ENCODE measurements at places on chromosomes 6 and 20.

GRCh38 chr20:13494019-13494418, 144.7 kb downstream of the TASP1 start:
- DNase-seq, result no peak

DNA sequence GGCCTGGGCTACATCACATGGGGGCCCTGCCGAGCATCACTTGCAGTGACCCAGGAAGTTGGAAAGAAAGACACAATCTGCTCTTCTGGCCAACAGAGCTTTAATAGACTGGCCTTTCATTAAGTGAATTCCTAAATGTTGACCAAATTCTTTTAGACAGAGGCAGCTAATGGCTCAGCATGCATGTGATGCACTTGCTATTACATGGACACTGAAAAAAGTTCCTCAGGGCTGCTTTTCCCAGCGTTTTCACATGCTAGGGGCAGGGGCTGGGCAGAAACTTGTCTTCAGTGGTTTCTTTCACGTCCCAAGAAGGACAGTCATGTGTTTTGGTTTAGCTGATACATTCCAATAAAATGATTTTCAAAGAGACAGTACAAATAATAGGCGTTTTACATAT, 651.0 kb upstream of the SLC35B3 start:
- DNase-seq, result no peak

- no peak for DNase-seq
Observed at GRCh38 chr20:51495921-51496545, 46.5 kb downstream of the NFATC2 start.

GRCh38 chr20:50848846-50849673, 54.2 kb downstream of the BCAS4 start:
- no peak for DNase-seq

- DNase-seq, result no peak
Observed at GRCh38 chr20:37690626-37691369, 3.0 kb upstream of the CTNNBL1 start.

GRCh38 chr6:137878486-137879285, 11.6 kb downstream of the TNFAIP3 start:
- DNase-seq, result no peak

- DNase-seq, result no peak
Observed at GRCh38 chr20:17869295-17869994, 99.1 kb downstream of the SNX5 start.

DNA sequence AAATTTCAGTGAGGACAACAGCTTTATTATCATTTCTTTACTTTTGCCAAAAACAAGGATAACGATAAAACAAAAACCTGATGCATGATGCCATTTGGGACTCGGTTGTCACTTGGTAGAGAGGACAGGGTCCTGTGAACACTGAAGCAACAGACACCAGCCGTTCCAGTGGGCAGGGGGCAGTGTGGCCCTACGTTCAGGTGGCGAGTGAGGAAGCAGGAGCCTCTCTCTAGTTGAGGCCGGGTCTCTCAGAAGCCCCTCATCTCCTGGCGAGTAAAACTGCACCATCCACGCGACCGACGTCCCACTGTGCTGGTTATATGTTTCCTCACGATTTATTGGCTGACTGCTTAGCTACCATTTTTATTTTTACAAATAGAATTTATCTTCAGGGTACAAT, 231.6 kb downstream of the THBS2 start:
- DNase-seq, result no peak

DNA sequence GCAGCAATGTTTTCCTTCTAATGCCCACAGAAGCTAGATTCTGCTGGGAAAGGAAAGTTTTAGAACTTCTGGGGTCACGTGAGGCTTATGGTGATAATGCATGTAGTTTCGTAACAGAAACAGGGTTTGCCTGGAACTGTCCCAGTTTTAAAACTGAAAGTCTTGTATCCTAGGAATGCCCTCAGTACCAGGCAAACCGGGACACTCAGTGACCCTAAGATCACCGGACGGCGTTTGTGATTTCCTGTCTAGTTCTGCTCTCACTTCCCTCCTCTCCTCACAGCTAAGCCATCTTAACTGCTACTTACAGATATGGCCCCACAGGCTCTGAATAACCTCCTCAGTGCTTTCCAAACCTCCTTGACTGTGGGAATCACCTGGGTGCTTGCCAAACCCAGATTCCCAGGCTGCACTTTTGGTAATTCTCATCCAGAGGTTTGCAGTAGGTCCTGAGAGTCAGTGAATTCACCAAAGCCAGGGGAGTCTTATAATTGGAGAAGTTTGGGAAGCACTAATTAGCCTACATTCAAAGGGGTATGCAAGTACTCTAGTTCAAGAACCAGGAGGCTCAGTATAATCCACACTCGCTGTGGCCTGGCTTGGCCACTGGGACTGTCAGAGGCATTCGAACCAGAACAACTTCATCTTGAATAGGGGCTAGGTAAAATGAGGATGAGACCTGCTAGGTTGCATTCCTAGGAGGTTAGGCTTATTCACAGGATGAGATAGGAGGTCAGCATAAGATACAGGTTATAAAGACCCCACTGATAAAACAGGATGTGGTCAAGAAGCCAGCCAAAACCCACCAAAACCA, 231.6 kb upstream of the MYLIP start:
- no peak for DNase-seq

DNA sequence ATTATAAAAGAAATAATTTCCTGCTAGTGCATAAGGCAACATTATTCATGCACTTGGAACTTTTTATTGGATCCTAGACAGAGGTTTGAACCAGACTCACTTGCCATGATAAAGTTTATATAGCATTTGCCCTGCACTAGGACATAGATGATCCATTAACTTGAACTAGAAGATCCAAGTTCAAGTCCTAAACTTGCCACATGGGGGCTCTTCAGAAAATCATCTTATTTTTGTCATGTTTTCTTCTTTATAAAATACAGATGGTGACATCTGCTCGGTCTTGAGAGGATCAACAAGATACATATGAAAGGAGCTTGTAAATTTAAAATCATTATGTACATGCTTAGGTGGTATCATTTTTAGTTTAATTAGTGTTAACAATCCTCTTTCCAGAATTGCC, 94.5 kb downstream of the SIM1 start:
- DNase-seq, result no peak

- no peak for DNase-seq
Observed at GRCh38 chr6:26224940-26225847, 138.0 kb downstream of the HFE start.

GRCh38 chr6:25350573-25350972, 71.4 kb downstream of the CARMIL1 start:
- no peak for DNase-seq

GRCh38 chr6:27894839-27895762, 17.1 kb downstream of the OR2B2 start:
- DNase-seq, result no peak

GRCh38 chr6:34304164-34304563, 55.4 kb upstream of the SMIM29 start:
- DNase-seq, result no peak

DNA sequence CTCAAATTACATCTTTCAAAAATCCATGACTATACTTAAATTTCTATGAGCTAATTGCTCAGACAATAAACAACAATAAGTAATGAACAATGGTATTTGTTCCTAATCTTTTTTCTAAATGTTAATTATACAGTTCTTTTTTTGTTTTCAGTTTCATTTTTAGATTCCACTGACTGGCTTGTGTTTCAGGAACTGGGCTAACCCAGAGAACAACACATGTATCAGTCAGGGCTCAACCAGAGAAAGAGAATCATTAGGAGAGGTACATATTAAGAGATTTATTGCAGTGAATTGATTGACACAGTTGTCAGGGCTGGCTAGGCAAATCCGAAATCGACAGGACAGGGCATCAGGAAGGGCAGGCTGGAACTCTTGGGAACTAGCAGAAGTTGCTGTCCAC, 182.8 kb downstream of the GRM1 start:
- no peak for DNase-seq

DNA sequence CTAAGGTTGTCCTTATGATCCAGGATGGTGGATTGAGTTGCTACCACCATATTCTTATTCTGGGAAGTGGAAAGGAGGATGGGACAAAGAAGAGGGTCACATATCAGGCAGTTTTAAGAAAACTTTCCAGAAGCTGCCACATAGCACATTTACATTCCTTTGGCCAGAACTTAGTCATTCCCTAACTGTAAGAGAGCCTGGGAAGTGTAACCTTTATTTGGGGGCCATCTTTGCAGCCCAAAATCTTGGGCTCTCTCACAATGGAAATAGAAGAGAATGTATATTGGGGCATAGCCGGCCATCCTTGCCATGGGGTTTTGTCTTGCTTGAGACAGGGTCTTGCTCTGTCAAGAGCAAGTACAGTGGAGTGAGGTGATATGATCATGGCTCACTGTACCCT, 8.4 kb downstream of the ZNF341 start:
- DNase-seq, result no peak

DNA sequence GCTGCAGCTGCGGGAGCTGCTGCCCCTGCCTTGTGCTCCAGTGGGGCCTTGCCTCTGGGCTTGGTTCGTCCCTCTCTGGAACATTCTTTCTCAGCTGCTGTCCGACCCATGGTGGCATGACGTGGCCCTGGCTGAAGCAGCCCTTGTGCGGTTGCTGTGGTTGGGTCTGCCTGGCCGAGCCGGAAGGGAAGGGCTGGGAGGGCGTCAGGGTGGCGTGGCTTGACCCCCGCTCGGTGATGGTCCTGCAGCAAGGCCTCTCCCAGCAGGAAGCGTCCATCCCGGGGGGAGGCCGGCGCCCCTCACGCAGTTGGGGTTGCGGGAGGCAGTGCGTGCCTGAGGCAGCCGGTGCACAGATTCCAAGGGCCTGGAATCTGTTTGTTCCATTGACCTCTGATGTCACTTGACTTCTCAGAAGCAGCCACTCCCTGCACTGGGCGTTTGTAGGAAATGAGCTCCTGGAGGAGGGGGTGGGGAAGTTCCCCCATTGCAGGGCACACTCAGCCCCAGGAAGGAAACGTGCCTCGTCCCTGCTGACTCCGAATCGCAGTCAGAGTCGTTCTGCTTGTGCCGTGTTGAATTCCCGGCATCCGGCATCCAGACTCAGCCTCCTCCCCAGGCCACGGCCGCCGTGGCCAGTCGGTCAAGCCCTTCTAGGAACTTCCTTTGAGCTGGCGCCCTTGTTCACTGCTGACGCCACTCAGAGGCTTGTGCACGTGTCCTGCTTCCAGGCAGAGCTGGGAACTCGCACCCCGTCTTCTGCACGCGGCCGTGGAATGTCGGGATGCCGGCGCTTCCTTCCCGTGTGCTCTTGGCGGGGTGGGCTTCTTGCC, 9.7 kb upstream of the TNFRSF6B start:
- no peak for DNase-seq

DNA sequence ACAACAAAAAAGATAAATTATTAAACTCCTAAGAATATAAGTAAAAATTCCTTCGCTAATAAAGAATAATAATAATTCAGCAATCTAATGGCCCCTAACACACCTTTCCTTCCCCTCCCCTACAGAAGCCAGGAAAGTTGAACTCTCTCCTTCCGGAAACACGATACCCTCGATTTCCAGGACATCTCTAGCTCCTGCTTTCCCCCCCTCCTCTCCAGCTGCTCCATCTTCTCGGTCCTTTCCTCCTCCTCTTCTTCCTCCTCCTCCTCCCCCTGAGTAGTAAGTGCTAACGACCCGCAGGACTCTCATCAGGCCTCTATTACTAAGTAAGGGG, 603 bp downstream of the TASP1 start:
- no peak for DNase-seq

- no peak for DNase-seq
Observed at GRCh38 chr6:106490030-106490429, 129.5 kb downstream of the CRYBG1 start.

- no peak for DNase-seq
Observed at GRCh38 chr6:30707281-30707850, 9.7 kb downstream of the MDC1 start.

DNA sequence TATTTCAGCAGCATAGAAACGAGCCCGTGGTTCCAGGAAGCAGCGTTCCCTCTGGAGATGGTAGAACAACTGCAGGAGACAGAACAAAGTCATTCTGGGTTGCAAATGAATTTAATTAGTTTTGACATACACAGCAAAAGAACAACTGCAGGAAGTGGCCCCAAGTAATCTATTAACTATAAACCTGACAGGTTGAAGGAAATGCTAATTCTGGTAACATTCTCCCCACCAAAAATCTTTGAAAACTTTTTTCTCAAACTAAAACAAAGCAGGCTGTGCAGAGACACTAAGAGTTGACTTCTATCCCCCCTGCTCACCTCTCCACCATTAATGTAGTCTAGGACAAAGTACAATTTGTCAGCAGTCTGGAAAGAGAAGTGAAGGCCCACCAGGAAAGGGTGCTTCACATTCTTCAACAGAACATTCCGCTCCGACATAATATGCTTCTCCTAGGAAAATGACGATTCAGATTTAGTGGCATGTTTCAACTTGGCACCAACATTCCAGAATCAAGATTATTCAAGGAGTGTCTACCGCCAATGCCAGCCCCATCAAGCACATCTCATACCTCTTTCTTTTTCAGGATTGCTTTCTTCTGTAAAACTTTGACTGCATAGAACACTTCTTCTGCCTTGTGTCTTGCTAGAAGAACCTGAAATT, 120.4 kb upstream of the SLC2A12 start:
- DNase-seq, result no peak

GRCh38 chr6:133093956-133094355, 147.2 kb upstream of the EYA4 start:
- no peak for DNase-seq

GRCh38 chr20:57407541-57407956, 16.4 kb downstream of the RBM38 start:
- DNase-seq, result no peak

GRCh38 chr20:10939331-10939941, 265.6 kb upstream of the JAG1 start:
- no peak for DNase-seq

DNA sequence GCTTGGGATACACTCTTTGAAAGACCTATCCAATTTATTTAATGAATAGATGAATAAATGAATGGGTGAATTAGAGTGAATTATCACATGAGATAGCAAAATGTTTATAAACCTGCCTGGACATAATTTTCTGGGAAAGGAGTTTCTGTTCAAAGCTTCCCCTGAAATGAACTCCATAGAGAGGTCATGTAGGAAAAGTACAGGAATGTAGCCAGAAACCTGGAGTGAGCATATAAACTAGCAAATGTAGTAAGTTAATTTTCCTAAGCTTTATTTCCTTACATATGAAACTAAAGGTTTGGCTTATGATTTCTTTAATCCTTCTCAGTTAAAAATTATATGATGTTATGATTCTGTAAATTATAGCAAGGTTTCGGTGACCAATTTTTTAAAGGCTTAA, 380.3 kb upstream of the RSPO3 start:
- no peak for DNase-seq

Data from keratinocyte (primary cell).